ENCODE measurements at places on chromosomes 1 and 21.

GRCh38 chr21:25735646-25736597, 1.1 kb downstream of the GABPA start:
- DNase-seq, result peak; percentile 18

DNA sequence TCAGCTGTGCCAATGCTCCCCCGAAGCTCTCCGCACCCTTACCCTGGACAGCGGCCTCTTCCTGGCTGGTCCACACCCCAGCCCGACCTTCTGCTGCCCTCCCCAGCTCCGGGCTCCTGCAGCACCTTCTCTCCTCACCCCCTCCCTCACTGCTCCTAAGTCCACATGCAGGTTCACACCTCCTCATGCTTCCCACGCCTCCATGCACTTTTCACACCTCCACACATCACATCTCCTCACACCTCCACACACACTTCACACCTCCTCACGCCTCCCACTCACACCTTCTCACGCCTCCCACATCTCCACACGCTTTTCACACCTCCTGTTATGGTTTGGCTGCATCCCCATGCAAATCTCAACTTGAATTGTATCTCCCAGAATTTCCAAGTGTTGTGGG, 18.9 kb downstream of the GPR137B start:
- DNase-seq, result no peak

- DNase-seq, result no peak
These were observed 386.6 kb downstream of the MATN1 start for GRCh38 chr1:30336550-30337323.

GRCh38 chr1:205515781-205516253, 11.3 kb downstream of the CDK18 start:
- DNase-seq, result no peak

DNA sequence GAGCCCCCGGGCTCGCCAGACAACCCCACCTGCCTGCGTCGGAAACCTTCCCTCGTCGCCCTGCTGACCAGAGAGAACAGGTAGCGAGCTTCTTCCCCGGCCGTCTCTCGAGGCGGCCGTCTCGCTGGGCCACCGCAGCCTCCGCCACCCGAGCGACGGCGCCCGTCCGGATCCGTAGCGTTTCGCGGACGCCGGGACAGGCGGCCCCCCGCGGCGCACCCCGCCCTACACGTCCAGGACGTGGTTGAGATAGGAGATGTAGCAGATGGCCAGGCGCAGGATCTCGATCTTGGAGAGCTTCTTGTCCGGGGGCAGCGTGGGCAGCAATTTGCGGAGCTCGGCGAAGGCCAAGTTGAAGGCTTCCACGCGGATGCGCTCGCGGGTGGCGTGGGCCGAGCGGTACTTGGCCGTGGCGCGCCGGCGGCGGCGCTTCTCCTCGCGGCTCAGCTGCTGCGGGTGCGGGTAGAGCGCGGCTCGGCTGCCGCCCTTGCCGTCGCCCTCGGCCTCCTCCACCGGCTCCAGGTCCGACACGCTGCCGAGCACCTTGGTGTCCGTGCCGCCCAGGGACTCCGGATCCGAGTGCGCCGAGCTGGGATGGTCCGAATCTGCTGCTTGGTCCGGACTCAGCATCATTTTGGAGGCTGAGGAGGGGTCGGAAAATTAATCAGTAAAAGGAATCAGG, 3.0 kb downstream of the NHLH2 start:
- no peak for DNase-seq

- peak; percentile 33 for DNase-seq
These were observed 285.3 kb downstream of the CAMTA1 start for GRCh38 chr1:7070389-7071029.

DNA sequence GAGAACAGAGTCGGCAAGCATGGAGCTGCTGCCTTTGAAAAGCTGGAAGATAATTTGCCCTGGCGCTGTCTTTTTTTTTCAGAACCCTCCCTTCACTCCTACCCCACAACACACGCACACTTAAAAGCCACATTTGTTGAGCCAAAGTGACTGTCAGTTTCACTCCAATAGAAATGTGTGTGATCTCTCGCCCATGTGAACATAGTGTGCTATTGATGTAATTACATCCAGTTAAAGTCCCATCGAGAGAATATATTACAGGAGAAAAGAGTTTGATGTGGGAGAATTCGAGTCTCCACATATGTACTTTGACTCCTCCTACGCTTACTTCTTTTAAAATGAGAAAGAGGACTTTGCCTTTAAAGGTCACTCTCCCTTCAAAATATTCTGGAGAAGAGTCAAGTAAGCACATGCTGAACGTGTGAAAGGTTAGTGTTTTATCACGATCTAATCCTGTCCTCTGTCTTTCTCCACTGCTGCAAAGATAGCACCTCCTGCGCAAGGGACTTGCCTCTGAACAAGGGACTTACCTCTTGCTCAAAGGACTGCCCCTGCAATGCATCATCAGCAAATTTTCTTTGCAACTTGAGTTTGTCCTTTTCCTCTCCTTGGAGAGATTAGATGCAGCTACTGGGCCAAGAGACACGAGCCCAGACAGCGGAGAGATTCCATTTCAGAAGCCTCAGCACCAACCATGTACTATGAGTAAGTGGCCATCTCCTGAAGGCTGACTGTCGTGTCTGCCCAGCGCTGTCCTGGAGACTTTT, 613.9 kb downstream of the PTPRU start:
- DNase-seq, result no peak

- DNase-seq, result no peak
These were observed 5.7 kb downstream of the PLA2G4A start for GRCh38 chr1:186834399-186834958.

GRCh38 chr1:224380003-224380402, 23.3 kb downstream of the CNIH4 start:
- DNase-seq, result peak; percentile 57

GRCh38 chr1:8938232-8938999, 7.3 kb upstream of the CA6 start:
- peak; percentile 18 for DNase-seq

DNA sequence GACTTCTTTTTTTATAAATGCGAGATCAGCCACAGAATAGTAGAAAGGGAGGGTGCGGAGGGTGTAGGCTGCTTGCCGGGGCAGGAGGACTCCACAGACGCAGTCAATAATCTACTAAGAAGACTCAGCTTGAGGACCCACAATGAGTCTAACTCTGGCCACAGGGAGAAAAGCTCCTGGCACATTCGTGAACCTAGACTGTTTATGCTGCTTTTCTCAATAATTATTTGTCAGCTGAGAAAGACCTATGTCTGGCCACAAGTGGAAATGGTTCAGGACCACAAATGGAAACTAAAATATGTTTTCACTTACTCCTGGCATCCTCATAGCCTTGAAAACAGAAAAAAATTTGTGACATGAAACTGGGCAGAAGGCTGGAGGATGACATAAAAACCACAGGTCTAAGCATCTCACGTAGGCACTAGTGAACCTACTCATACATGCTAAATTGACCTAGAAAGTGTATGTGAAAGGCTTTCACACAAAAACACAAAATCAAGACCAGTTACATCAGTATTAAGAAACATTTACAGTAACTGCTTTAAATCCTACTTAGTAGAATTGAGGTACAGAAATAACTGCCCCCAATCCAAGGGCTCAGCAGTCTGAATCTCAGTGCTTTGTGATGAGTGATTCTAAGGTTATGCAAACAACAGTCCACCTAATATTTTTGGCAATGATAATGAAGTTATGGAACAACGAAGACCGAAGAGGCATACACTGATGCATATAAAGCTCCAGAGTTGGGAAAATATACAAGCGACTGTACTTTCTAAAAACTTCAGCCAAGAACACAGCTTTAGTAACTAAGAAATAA, 159.5 kb downstream of the SLC45A1 start:
- no peak for DNase-seq

DNA sequence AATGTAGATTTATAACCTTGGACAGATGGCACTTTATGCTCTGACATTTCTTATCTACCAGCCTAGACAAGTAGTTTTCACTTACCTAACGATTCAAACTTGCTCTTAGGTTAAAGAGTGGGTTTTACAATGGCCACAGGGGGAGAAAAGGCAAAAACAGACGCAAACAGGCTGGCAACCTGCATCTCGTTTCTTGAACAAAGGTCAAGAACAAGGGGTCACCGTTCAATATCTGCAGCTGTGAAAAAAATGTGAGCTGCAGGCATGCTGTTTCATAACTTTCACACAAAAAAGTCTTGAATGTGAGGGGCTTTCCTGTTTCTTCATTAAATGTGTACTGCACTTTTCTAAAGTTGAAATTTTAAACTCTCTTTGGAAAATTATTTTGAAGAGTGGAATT, 49.4 kb downstream of the SYDE2 start:
- no peak for DNase-seq

- no peak for DNase-seq
These were observed 138.2 kb upstream of the BRINP3 start for GRCh38 chr1:190615818-190616217.

GRCh38 chr1:153533689-153534201, 2.0 kb downstream of the S100A6 start:
- no peak for DNase-seq

GRCh38 chr1:48923116-48923515, 146.4 kb upstream of the BEND5 start:
- DNase-seq, result no peak

- no peak for DNase-seq
These were observed 43.1 kb downstream of the OPTC start for GRCh38 chr1:203536980-203537455.

GRCh38 chr1:32361674-32362473, 411 bp downstream of the FAM229A start:
- DNase-seq, result no peak

DNA sequence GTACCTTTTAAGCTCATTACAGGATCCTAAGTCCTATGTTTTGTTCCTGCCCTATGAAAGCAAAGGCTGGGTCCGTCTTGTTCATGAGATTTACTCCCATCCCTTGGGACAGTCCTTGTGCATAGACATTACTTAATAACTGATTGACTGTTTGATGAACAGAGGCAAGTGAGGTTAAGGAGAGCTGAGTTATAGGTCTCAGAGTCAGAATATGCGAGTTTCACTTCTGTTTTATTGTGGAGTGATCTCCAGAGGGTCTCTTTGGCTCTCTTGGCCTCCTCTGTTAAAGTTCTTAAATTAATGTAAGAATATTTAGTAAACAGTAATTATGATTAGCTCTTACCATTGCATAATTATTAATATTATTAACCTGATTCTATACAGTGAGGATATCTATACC, 52.6 kb downstream of the BRINP2 start:
- DNase-seq, result no peak

- no peak for DNase-seq
These were observed 144.9 kb upstream of the HOOK1 start for GRCh38 chr1:59669752-59670312.

Measured in naive thymus-derived CD4-positive, alpha-beta T cell (primary cell).